ENCODE measurements at places on chromosomes 5 and 9.

- no peak for DNase-seq
Observed at GRCh38 chr5:135153661-135154060, 119.6 kb upstream of the PITX1 start.

GRCh38 chr9:123894822-123895221 lies 35.1 kb downstream of the DENND1A start:
- no peak for DNase-seq

DNA sequence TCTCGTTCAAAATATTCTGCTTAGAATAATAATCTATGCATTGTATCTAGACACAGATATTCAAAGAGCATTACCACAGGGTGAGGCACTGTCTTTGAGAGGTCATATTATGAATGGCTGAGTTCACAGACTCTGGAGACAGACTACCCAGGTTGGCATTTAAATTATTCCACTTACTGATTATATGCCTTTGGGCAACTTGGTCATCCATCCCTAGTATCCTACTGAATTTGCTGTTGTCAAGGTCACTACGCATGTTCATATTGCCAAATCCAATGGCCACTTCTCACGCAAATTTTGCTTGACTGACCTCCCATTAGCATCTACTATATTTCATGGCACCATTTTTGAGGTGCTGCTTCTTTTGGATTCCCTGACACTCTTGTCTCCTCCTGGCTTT lies 498.6 kb upstream of the TLE4 start:
- no peak for DNase-seq

DNA sequence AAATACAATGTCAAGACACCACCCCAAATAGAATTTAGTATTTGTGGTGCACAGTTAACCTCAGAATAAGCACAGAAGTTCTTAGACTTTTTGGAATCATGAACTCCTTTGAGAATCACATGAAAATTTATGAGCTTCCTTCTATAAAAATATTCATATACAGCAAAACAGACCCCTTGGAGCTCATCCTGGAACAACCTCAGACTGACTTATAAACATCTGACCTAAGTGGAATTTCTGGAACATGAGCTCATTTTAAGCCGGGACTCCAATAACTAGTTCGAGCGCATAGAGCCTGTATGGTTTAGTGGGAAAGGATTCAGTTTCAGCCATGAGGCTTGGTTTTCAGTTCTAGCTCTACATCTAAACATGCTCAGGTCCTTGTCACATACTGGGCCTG lies 192.3 kb downstream of the DEPDC1B start:
- DNase-seq: no peak

DNA sequence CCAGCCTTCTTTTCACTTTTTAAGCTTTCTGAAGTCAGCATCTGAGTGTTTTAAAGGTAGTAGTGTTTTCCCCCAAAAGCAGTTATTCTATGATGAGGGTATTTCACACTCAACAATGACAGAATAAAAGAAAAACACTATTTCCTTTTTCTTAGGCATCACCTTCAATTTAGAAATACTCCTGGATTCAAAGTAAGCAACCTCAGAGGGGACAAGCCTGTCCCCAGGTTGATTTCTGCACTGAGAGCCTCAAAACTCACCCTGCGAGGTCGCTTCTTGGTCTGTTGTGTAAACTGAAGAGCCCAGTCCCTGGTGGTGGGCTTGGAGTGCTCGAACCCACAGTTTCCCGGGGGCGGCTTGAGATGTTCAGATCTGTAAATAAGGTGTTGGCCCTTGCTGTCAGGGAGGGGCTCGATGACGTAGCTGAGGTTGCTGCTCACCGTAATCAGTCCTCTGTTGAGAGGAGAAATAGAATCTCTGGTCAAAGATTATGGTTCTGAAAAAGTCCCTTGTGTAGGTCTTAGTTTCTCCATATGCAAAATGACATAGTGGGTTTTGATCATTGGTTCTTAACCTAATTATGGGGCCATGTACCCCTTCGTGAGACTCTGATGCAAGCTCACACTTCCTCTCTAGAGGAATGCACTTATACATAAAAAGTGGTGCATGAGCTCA lies 55.9 kb downstream of the ADAM19 start:
- DNase-seq: no peak

DNA sequence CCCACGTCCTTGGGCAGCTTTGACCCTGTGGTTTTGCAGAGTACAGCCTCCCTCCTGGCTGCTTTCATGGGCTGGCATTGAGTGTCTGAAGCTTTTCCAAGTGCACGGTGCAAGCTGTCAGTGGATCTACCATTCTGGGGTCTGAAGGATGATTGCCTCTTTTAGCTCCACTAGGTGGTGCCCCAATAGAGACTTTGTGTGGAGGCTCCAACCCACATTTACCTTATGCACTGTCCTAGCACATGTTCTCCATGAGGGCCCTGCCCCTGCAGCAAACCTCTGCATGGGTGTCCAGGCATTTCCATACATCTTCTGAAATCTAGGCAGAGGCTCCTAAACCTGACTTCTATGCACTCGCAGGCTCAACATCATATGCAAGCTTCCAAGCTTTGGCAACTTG lies 644.2 kb upstream of the CDH9 start:
- DNase-seq: no peak

GRCh38 chr5:139708877-139709581 lies 60.9 kb downstream of the CXXC5 start:
- peak; percentile 56 for DNase-seq

- no peak for DNase-seq
Observed at GRCh38 chr5:135272311-135272805, 126.7 kb downstream of the MACROH2A1 start.

DNA sequence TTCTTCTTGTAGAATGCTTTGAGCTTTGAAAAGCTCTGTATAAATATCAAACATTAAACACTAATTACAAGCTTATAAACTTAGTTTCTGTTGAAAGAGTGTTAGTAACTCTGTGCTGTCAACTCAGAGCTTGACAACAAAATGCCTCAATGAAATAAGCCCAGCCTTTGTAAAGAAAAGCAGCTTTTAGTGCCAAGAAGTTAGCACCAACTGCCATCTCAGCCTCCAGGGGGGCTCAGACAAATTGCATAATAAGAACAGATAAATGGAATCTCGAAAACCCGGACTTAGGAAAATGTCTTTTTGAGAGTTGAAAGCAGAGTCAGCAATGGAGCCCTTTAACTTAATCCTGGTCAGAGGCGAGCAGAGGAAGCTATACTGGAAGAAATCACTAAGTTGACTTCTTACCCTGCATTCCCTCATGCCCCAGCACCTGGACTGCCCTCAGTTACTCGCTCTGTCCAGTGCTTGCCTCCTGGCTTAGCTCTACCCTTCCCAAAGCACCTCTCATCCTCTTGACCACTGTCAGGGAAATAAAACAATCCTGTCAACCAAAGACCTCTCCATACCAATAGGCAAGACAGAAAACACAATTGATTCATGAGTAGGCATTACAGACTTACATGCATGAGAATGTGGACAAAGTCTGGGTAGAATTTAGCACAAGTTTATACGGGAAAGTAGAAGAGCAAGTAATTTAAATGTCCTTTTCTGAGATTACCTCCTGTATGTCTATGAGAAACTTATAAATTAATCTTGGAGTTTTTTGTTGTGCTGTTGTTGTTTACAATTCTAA lies 352.7 kb downstream of the ZNF608 start:
- no peak for DNase-seq

DNA sequence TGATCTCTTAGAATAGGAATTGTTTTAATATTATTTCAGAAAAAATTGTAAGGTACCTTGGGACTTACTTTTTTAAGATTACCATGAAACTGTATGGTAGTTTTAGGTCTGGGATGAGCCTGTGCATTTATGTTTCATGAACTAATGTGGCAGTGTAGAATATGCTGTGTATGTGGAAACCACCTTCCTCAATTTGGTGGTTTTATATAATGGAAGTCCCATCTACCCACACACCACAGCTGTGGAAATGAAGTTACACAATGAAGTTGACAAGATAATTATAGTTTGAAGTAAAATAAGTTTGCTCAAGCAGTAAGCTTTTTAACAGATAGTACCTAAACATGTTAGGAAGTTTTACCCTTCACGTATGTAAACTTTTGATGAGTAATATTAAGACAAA lies 24.4 kb downstream of the WDR36 start:
- DNase-seq: no peak

- no peak for DNase-seq
Observed at GRCh38 chr5:84181093-84181492, 203.6 kb downstream of the EDIL3 start.

DNA sequence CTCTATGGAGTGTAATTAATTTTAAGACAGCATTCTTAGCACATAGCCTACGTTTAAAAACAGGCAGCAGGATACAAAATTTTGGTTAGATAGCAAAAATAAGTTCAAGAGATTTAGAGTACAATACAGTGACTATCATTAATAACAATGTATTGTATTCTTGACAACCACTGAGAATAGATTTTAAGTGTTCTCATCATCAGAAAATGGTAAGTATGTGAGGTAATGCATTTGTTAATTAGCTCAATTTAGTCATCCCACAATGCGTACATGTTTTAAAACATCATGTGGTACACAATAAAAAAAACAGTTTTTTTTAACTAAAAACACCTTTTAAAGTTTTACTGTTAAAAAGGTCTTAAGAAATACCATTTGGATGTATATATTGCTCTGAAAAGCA lies 94.2 kb downstream of the MUSK start:
- DNase-seq: no peak

DNA sequence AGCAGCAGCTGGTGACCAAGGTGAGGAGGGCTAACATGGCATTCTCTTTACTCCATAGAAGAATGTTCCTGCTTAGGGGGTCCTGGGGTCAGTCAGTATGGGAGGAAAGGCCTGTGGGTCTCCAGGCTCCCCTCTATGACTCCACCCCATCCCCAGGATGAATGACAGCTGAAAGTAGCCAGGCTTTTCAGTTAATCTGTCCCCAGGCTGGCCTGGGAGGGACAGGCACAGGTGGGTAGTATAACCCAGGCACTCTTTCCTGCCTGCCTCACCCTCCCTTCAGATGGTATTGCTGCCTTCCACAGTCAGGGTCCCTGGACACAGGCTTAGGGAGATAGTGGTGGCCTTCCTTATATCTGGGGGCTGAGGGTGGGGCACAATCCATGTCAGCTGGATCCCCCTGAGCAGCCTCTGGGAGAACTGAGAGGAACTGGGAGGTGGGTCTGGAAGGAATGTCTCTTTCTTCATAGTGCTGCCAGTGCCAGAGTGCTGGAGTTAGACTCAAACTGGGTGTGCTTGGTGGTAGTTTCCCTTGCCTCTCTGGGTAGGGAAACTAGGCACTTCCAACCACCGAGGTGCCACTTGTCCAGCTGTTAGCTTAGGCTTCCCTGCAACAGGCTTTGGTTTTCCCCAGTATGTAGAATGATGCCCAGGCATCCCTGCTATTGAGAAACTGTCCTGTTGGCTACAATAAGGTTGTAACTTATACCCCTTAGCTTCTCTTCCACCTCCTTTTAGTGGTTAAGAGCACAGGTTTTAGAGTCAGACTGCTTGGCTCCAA lies 27.8 kb downstream of the LARP1 start:
- DNase-seq: no peak

GRCh38 chr5:65730910-65731309 lies 8.9 kb downstream of the NLN start:
- DNase-seq: no peak

DNA sequence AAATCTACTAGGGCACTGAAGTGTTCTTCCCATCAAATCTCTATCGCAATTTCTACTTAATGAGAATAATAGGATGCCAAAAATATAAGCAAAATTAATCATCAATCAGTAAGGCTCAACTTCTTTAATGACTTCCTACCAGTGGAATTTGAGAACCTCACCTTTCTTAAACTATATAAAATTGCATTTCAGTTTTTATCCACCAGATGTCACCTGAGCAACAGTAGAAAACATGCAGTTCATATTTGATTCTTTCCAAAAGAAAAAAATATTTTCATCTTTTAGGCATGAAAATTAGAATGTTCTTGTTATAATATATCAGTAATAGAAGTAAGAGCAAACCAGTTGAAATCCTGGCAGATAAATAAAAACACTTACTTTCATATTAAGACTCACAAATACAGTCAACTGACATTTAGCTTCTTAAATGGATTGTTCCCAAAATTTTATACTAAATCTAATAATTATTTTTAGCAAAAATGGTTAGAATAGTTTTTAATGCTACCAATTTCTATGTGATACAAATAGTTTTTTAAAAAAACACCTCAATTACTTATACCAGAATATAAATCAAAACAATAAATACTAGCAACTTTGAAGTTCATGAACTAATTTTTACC lies 13.4 kb upstream of the CCDC112 start:
- DNase-seq: peak; percentile 23

GRCh38 chr9:74951107-74951720 lies 1.5 kb downstream of the C9orf40 start:
- DNase-seq: no peak

GRCh38 chr9:114120192-114121014 lies 21.3 kb upstream of the KIF12 start:
- no peak for DNase-seq

- DNase-seq: no peak
Observed at GRCh38 chr5:140713562-140714094, 13.4 kb downstream of the ZMAT2 start.

GRCh38 chr5:34539183-34539582 lies 116.9 kb upstream of the RAI14 start:
- DNase-seq: no peak

GRCh38 chr5:157294407-157295091 lies 28.6 kb downstream of the CYFIP2 start:
- no peak for DNase-seq

DNA sequence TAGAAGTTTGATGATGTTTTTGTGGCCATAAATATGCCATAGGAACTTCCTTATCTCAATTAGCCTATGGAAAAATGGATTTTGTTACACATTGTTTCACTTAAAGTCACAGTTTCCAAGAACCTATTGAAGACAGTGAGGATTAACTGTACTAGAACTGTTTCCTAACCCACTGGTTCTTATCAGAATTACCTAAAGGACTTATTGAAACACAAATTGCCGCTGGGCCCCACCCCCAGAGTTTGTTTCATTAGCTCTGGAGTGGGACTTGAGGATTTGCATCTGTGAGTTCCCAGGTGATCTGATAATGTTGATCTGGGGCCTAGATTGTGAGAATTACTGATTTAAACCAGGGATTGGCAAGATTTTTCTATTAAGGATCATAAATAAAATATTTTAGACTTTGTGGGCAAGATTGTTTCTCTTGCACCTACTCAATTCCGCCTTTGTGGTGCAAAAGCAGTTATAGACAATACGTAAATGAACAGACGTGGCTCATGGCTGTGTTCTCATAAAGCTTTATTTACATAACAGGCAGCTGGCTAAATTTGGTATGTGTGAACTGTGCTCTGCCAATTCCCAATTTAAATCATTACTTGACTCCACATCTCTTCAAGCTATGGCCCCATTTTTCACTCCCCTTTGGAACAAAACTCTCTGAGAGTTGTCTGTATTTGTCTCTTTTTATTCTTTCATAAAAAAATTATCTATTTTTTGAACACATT lies 9.3 kb downstream of the JAK2 start:
- DNase-seq: no peak

- DNase-seq: no peak
Observed at GRCh38 chr5:81205058-81205457, 28.1 kb upstream of the CKMT2 start.

GRCh38 chr5:124812771-124813358 lies 66.4 kb upstream of the ZNF608 start:
- DNase-seq: no peak

DNA sequence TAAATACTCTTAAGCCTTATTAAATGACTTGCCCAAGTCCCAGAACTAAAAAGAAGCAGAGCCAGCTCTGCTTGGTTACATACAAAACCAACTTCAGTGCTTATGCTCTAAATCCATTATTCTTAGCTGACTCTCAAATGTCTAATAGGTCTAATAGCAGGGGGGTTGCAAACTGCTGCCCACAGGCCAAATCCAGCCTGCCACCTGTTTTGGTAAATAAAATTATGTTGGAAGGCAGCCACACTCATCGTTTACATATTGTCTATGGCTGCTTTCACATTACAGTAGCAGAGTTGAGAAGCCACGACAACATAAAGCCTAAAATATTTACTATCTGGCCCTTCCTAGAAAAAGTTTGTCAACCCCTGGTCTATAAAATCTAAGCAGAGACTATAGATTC lies 69.0 kb downstream of the KLHL3 start:
- no peak for DNase-seq

All from midbrain (tissue), 1 donor.